ENCODE measurements at places on chromosomes 6 and 20.
A peak's percentile ranks its signal among the peaks of the same experiment; 100 is the strongest.

DNA sequence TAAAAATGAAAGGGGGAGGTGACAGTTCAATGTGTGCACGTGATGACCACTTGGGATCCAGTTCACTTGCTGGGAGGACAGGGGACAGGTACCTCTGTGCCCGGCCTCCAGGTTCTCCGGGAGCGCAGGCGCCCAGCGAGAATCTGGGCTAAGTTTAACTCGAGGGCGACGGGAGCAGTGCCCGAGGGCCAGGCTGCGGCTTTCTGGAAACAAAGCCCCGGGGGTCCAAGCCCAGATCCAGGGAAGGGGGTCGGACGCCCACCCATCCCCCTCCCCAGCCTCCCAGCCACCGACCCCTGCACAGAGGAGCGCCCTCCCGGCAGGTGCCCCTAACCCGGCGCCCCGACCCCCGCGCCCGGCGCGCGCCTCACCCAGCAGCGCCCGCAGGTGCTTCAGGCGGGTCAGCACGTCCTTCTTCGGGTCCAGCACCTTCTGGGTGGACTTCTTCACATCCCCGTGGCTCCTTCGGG is 405 bp downstream of the RALGAPA2 start:
- no peak for DNase-seq

- no peak for DNase-seq
Observed at GRCh38 chr6:143288923-143289322, 161.6 kb downstream of the ADAT2 start.

- no peak for DNase-seq
Observed at GRCh38 chr6:152368751-152369624, 268.2 kb downstream of the SYNE1 start.

DNA sequence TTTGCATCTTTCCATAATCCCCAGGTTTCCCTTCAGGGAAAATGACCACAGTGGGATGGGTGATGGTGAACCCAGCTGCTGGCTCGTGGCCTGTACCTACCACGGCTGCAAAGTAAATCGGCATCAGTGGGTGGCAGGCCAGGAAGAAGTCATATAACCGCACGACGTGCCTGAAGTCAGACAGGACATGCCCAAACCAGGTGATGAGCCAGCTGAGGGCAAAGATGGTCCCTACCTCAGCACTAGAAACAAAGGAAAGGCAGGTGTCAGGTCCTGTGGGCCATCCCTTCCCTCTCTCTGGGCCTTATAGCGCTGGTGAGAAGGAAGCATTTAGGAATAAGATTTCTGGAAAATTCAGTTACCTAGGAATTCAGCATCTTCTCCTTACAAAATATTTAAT is 22.2 kb downstream of the TBC1D20 start:
- DNase-seq, result no peak

DNA sequence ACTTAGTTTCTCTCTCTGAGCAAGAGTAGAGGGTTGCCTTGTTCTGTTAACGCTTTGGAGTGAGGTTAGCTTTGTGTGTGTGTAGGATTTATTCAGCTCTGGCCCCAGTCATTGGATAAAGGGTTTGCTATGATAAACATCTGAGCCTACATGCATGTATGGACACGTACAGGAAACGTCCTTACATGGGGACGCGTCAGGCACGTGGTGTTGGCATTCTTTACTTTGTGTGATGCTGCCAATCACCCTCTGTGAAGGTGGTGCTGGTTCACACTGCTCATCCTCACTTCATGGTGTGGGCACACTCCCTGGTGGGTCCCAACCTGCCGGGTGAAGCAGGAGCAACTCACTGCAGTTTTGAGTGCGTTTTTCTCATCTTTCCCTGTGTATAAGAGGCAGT is 53.4 kb upstream of the CD93 start:
- DNase-seq, result no peak

DNA sequence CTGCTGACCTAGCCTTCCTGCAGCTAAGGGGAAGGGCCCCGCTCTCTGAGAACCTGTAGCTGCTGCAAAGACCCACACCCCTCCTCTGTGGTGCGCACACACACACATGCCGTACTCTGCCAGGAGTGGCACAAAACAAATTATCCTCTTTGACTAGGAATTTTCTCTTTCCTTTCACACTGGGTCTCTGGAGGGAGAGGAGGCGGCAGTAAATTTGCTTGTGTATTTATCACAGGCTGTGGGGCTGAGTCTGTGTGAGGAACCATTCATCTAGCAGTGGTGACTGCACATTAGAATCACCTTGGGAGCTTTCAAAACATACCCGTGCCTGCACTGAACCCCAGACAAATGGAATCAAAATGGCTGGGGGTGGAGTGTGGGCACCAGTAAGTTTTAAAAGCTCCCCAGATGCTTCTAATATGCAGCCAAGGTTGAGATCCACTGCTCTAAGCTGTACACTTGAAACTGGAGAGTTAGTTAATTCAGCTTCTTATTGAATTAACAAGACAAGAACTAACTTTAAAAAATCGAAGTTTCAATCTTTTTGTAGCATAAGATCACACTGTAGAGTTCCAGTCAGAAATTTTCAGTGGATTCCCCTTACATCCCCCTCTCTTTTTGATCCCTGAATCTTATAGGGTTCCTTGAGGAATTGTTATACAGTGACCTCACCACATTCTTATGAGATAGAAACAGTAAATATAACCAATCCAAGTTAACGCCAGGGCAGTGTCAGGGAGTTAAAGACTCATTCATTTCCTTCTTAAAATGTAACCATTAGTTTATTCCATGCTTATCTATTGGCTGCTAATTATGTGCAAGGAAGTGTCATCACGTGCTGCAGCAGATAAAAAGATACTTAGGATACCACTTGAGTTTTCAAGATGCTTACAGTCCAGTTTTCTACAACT is 29.8 kb upstream of the GMDS start:
- no peak for DNase-seq

GRCh38 chr6:137870744-137871247 is 3.7 kb downstream of the TNFAIP3 start:
- peak; percentile 61 for DNase-seq

GRCh38 chr6:97288188-97288587 is 5.2 kb upstream of the MMS22L start:
- DNase-seq, result no peak

DNA sequence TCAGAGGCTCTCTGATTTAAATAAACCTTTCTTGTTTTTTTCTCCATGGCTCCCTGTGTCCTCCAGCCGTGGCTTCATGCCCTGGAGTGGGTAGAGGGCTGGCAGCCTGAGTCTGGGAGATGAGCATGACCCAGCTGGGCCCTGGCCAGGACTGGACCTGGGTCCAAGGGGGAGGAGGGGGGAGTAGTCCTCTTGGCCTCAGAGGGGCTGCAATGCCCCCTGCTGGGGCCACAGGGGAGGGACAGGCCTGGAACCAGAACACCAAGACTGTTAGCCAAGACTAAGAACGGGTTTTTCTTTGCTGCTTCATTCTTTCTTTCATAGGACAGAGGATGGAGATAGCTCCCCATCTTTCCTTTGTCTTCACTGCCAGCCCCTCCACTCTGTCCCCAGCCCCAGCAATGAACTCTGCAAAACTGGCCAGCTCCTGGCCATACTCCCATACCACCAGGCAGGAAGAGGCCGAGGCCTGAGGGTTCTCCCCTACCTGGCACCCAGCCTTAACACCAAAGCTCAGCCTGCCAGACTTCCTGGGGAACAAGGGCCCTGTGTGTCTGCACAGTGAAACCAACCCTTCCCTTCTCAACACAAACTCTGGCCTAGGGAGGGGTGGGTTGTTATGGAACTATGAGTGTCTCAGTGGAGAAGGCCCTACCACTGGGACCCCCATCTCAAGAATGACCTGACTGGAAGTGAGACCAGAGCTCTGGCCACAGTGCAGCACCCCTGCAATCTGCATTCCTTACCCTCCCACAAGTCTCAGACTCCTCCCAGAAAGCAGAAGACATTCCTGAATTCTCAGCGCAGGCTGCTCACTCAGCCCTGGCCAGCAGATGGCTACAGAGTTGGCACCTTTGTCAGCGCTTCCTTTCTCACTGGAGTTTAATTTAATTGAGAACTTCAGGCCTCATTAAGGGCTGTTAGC is 11.0 kb downstream of the SLC29A1 start:
- DNase-seq, result peak; percentile 71

DNA sequence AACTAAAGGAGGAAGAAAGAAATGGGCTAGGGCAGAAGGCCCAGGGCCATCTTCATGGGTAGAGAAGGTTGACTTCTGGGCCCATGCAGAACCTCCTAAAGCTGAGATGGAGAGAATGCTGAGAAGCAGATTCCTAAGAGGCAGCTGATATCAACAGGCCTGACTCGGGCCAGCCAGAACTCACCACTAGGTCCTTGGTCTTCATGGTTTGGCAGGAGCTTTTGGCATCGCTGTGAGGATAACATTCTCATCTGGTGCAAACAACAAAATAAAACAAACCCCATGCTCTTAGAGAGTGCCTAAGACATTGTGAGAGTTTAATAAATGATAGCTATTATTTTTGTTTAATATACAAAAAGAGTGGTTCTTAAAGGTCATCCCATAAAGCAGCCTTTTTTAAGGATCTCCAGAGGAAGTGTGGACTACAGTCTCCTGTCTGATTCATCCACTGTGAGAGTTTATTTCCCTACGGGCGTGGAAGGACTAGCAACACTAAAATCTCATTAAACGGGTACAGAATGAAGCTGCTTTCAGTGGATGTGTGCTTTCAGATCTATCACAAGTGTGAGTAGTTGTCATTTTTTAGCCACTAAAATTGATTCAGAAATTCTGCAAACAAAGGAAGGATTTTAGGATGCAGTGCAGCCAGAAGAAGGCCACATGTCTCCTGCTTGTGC is 160.0 kb downstream of the PLCB4 start:
- DNase-seq, result no peak
